ENCODE measurements at places on chromosomes 2 and 18.

GRCh38 chr2:105872142-105872728, 127.5 kb downstream of the NCK2 start:
- peak; percentile 41 for DNase-seq

DNA sequence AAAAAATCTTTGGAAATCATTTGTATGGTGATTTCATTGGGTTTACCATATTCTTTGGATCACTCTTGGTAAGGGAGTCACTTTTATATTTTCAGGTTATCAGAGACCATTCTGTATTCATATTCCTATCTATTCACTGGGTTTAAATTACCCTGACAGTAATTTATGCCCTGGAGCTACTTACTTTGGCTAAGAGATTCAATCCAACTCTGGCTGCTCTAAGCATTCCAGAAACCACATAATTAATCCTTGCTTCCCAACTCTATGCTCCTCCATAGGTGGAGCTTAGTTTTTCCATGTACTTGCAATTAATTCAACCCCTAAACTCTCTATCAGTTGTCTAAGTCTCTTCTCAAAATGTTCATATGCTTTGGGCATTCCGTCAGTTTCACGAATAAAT, 336.3 kb downstream of the AGPS start:
- no peak for DNase-seq

DNA sequence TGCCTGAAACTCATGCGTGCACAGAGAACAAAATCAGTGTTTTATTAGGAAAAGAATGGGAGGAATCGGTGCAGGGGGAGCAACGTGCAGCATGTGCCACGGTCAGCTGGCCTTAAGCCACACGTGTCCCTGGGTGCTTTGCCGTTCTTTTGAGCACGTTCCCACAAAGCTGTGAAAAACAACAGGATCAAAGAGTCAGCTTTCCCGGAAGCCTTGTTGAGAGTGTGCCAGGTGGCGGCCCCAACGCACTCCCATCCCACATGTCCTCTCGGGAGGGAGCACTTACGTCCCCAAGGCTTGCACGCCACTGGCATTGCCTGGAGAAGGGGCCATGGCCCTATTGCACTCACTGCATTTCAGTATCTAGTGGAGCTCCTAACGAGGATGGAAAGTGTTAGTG, 511.2 kb downstream of the EIPR1 start:
- DNase-seq: no peak

GRCh38 chr2:219059375-219059724, 1.4 kb downstream of the IHH start:
- no peak for DNase-seq

DNA sequence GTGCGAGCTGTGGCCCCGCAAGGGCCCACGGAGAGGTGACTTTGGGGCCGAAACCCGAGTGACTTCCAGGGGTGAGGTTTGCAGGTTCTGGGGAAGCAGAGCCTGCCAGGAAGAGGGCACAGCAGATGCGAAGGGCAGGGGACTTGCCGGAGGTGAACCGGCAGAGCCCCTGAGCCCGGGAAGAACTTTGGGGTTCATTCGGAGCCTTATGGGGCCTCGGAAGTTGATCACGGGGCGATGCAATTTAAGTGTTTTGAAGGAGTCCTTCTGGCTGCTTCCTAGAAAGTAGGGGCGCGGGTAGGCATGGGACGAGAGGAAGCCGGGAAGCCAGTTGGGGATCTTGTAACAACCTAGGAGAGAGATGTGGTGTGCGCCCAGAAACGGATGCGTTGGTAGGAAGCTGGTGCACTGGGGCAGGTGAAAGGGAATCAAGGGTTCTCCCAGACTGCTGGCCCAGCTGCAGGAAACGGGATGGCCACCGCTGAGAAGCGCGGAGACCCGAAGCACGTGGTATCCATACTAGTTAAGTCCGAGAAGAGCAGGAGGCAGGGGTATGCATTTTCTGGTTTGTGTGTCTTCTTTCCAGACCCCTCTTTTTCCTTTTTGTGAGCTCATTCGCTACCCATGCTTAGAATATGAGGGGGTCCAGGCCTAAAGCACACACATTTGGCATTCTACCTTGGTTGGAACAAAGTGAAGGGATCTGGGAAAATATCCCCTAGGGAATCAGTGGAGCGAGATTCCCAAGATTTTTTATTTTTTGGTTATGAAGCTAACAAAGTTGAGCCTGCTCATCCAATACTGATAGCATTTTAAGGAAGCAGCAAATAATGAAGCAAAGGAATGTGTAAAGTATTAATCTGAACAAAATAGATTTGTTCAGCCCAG, 758 bp downstream of the SCLY start:
- no peak for DNase-seq

DNA sequence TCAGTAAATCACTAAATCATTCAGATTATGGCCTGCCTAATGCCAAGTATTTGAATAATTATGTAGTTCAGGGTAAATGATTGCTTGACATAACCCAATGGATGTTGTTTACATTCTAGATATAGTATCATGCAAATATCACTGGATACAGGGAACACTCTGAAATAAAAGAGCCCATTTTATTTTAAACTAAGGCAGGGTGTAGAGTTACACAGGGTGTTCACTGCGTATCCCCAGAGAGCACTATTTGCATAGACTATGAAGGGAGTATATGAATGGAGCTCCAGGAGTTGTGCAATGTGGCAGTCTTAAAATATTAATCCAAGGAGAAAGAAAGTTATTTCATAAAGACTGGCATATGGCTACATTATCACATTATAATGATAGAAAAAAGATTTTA, 701.1 kb upstream of the KLHL29 start:
- no peak for DNase-seq

- DNase-seq: no peak
Measured at GRCh38 chr2:127951026-127951425, 65.3 kb upstream of the AMMECR1L start.

- no peak for DNase-seq
Measured at GRCh38 chr18:63229971-63230370, 89.6 kb downstream of the BCL2 start.

DNA sequence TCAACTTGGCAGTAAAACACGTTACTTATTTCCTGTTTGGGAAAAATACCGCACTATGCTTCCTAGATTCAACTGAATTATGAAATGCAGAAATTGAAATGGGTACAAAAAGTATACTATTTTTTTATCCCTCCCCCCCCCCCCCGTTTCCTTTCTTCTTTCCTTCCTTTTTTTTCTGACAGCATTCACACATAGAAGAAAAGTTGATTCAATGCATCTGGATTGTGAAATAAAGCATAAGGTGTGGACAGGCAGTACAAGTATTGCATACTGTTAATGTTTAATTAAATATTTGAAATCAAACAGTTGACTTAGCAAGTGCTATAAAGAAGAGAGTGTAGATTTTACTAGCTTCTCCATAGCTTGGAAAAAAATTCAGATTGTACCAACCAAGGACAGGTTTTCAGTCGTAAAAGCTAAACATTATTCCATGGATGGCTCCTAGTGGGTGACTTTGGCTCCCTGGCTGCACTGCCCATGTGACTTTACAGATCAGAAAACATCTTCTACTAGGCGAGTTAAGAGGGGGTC, 21.6 kb upstream of the AGFG1 start:
- no peak for DNase-seq

DNA sequence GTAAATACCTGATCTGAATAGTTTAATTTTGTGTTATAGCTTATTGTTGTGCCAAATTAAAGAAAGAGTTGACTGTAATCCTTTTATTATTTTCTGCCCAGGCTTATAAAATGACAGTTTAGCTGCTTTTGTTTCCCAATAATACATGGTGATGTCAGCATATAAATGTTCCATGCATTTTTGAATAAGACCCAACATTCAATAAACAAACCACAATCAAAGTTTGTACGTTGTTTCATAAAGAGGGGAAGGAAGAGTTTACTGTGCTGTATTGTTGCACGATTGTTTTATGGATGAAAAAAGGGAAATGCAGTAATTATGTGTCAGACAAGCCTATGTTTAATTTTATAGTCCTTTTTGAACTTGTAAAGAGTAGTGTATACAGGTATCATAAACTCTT, 177.2 kb upstream of the SCN7A start:
- no peak for DNase-seq

DNA sequence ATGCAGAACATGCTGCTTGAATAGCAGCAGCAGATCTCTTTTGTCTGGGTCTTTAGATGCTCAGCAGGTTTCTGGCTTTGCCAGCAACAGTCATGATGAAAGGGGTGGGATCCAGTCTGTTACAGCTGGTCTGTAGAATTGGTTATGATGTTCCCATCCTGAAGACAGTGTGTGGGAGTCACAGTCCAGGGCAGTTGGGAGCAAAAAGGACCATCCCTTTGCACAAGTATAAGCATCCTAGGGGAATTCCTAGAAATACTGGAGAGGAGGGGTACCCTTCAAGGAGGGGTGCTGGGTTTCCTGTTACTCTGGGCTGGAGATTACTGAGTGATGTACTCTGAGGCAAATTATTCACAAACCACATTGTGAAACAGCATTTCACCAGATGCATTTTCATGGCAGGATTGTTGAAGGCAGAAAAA, 119.9 kb upstream of the RND3 start:
- no peak for DNase-seq

DNA sequence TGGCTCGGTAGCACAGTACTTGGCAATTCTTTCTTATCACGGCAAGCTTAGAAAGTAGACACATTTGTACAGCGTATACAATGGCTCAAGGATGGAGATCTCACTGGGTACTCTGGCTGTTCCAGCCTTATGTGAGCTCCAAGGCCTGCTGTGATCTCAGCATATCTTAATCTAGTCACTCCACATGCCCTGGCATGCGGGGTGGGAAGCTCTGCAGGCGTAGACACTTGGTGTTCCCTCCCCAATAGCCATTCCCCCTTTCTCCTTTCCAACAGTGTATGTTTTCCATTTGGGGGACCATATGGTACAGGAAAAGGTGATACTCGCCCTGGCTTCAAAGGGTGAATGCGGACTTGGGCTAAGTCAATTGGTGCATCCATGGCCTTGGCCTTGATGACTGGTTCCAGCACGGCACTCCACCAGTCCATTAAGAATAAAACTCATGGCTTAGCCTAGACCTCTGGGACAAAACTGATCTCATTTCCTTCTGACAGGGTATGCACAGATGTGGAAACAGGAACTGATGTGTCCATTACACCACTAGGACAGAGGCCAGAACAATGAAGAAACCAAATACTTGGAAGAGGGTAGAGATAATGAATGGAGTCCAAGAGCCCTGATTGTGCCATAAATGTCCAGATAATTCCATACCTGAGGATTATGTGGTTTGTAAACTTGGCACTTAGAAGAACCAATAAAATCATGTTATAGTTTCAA, 28.4 kb downstream of the TGIF1 start:
- DNase-seq: no peak

- no peak for DNase-seq
Measured at GRCh38 chr18:58998401-58999203, 133.9 kb downstream of the ZNF532 start.

DNA sequence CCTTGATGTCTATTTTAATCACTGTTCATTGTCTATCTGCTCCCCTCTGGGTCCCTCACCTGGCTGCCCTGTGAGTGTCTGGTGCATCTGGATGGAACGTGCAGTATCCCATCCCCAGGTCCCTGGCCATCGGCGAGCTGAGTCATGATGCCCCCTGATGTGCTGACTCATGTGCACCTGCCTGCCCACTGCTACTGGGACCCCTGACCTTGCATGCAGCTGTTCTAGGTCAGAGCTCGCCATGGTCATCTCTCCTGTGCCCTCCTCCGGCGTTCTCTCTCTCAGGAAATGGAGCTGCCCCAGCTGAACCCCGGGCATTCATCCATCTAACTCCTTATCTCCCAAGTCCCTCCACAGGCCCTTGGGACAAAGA, 516.2 kb upstream of the HS6ST1 start:
- no peak for DNase-seq

DNA sequence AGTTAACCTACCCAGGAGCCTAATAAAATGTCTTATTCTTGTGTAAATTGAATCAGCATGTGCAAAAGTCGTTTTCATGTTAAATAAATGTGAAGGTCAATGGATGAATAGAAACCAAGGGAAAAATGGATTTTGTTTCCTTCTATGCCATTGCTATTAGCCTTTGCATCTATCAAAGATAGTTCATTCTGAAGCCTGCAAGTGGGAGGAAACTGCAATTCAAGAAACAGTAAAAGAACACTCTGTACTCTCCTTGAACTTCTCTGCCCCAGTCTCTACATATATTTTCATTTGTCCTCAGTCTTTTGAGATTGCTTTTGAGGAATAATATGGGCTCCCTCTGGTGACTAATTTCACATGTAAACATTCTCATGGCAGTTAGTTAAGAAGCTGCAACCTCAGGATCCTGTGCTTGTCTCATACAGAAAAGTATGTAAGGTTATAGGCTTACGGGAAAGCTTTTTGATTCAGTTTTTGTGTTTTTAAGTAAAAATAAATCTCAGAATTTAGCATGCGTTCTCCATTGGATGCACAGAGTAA, 1590.0 kb upstream of the LRRTM1 start:
- DNase-seq: no peak

DNA sequence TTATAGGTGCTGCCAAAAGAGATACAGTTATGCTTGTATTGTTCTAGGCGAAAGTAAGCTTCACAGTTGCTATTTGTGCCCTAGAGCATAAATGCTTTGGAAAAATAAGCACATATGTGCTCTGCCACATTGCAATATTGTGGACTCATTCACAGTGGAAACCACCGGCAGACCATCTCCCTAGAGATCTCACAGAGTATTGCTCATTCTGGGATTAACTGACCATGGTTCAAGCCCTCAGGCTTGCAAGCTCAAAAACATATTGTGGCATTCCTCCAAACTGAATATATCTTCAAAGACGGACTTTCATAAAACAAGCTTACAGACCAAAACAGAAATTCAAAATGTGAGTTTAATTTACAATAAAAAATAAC, 158.2 kb upstream of the CCDC150 start:
- DNase-seq: no peak

DNA sequence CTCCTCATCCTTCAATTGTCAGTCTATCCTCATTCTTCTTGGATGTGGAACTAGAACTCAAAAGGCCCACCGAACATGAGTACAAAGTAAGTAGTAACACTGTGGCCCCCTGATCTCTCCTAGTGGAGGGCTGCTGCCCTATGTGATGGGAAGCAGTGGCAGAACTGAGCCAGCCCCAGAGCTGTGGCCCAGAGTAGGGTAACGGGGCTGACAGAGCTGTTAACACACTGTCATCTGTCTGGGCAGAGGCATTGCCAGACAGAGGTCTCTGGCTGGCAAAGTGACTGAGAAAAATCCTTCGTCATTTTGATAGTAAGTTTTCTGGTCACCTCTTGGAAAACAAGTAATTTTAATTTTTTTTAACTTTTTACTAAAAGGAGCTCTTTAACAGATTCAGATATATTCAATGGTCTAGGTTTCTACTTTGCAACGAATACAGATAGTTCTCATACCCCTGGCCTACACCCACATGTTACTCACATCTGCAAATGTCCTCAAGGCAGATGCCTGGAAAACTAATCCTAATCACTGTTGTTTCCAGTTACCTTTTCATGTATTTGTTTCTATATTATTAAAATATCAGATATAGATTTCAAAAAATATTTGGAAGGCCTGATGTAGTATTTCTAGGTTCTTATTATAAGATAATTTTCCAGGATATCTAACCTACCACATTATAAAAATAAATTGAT, 588.7 kb downstream of the CPS1 start:
- no peak for DNase-seq

- DNase-seq: no peak
Measured at GRCh38 chr2:215660687-215661086, 224.8 kb upstream of the FN1 start.

- peak; percentile 34 for DNase-seq
Measured at GRCh38 chr18:5424903-5425664, 118.7 kb downstream of the EPB41L3 start.

Data from CD4-positive, alpha-beta T cell treated with Interleukin-10 for 1 hour (primary cell).